ENCODE measurements at places on chromosomes 16 and 17. TPM values are rescaled to one million over a fixed set of nuclear protein-coding genes. Genes with fewer than 3 reads are reported as not detected.

DNA sequence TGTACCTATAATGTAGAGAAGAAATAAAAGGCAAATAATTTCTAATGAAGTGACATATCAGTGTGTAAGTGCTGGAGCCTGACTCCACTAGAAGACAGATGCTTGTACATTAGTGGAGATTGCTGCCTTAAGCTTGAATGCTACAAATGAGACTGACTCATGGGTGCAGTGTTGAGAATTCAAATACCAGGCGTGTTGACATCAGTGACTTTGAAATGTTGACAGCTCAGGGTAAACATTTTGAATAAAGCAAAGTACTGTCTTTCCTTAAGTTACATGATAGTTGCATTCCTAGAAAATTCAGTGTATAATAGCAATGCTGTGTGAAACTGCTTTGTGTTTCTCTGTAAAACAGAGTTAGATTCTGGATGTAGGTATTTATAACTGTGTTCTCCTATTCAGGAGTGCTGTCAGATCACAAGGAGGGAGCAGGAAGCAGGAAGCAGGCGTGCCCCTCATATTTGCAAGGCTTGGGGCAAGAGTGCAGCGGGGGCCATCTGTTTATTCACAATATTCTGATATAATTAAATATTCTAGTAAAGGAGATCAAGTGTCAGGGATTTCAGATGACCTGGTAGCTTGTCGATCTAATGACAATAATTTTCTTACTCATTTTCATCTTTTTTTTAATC lies 119.0 kb downstream of the SPECC1 start:
- no peak for DNase-seq

GRCh38 chr17:75869282-75870141 lies 8.9 kb downstream of the TRIM47 start:
- DNase-seq = peak; percentile 95

ARL4D gene
- 2.2 TPM for total RNA-seq

HS3ST3B1 gene
- 0.22 TPM for total RNA-seq

DNA sequence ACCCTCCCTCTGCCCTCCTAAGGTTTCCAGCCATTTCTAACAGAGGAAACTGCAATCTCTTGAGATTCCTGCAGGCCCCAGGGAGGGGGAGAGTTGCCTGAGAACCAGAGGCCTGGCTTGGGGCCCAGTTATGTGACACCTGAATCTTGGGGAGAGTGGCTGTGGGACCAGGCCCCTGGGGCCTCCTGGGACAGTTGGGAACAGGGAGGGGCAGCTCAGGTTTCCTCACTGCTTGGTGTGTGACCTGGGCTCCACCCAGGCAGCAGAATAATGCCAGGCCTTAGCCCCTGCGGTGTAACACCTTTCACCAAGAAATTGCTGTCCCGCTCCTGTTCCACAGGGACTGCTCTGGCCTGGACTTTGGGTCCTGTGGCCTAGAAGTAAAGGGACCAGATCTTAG lies 44.3 kb upstream of the CRHR1 start:
- DNase-seq = no peak

PPP1R1B gene
- not detected for total RNA-seq

LGALS9B gene
- not detected for total RNA-seq

SLC9A5 gene
- total RNA-seq = 0.22 TPM
